ENCODE measurements at places on chromosomes 5 and 9.

DNA sequence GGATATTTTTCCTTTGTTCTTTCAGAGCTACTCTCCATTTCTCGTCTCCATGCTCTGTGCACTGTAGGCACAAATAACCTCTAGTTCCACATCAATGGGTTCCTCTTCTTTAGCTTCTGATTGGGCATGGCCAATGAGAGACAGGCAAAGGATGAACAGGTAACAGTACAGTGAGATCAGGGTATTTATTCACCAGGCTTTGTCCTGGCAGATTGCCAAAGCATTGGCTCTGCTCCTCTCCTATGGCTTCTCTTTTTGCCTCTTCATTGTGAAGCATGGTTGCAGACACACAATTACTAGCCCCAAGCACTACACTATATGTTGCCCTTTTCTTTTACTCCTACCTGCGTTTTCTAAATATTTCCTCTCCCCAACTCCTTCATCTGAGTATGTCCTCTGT lies 215.1 kb upstream of the ARRDC3 start:
- DNase-seq = no peak

DNA sequence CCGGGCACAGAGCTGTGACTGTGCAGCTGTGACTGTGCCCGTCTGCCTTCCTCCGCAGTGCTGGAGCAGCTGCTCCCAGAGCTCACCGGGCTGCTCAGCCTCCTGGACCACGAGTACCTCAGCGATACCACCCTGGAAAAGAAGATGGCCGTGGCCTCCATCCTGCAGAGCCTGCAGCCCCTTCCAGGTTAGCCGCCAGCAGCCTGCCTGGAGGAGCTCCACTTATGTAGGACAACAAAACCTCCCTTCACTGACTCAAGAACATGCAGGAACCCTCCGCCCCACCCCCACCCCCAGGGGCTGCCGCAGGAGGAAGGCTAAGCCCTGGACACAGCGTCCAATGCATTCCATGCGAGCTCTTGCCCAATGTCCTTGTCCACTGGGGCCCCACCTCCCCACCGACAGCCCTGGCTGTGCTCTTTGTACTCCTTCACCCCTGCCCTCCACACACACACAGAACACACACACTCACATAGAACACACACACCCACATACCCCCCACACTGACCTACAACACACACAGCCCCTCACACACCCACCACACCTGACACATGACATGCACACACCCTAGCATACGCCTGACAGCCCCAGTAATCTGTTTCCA lies 27.9 kb downstream of the AFAP1L1 start:
- DNase-seq = no peak

- no peak for DNase-seq
These were observed 25.5 kb upstream of the CEP120 start for GRCh38 chr5:123448743-123449142.

GRCh38 chr5:94715768-94716167 lies 97.3 kb downstream of the SLF1 start:
- no peak for DNase-seq

- no peak for DNase-seq
These were observed 15.5 kb downstream of the SLC44A1 start for GRCh38 chr9:105259731-105260612.

DNA sequence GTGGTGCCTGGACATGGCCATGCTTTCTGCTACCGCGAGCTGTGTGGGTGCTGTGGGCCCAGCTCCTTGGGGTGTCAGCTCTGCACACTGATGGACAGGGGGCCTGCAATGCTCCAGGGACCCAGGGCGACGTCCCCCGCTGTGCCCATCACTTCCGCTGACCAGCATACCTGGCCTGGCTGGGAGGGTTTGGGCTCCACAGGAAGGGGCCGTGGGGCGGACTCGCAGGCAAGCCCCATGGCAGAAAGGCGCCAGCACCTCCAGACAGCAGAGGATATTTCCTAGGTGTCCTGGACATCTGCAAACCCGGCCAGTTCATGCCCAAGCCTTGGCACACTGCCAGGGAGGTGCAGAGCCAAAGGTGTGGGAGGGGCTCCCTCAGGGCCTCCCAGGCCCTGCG lies 295.8 kb upstream of the IRX4 start:
- DNase-seq = no peak

DNA sequence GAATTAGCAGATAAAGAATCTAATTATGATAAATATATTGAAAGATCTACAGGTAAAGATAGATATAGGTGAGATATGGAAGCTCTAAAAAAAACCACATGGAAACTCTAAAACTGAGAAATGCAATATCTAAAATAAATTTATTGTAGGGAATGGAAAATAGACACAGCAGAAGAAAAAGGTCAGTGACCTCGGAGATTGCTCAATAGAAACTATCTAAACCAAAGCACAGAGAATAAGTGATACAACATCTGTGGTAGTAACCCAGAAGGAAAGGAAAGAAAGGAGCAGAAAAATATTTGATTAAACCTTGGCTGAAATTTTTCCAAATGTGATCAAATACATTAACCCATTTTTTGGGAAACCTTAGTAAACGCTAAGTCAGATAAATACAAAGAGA lies 43.1 kb upstream of the GLIPR2 start:
- DNase-seq = no peak

DNA sequence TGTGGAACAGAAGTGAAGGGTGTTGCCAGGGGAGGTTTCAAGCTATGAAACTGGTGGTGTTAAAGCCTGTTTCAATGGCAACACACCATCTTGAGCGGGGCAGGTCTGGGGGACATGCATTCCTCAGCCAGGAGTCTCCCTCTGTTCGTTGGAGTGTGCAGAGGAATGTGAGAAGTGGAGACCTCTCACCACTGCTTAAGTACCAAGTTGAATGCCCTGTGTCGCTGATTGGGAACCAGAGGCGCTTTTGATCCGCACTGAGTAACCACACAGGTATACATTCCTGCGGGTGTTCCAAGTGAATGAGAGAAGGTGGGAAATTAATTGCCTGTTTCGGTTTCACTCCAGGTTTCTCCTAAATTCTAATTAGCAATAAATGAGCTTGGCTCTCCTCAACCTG lies 99.4 kb downstream of the LIX1 start:
- DNase-seq = no peak

DNA sequence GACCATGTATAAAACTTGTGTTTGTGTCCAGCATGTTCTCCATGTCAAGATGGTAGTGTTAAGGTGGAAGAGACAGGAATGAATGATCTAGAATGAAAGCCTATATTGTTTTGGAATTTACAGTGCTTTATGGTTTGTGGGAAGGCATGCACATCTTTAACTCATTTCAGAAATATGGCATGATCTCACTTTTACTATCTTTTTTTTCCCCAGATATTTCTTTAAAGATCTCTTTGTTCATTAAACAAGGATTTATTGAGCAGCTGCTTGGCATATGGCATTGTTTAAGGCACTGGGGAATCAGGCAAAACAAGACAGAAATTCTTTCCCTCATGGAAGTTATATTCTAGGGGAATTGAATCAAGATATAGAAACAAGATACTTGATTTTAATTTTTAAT lies 51.7 kb downstream of the SLC12A2 start:
- DNase-seq = no peak

GRCh38 chr5:171857489-171857876 lies 71.9 kb downstream of the SMIM23 start:
- DNase-seq = no peak

DNA sequence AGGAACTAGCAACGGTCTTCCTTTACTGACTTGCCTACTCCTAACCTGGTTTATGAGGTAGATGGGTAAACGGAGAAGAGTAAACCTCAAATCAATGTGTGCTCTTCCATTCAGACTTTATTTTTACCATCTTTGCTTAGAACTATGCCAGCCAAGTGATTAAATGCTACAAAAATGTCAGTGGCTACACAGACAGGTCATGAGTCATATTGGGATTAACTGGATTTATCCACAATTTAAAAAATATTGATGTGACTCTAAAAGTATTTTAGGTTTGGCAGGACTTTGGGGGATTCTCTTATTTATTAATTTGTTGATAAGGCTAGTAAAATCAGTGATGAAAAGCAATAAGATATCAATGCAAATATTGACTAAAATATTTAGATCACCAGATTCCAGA lies 275.0 kb downstream of the PLK2 start:
- DNase-seq = no peak

GRCh38 chr5:28766565-28767158 lies 1728.3 kb upstream of the CDH9 start:
- no peak for DNase-seq

DNA sequence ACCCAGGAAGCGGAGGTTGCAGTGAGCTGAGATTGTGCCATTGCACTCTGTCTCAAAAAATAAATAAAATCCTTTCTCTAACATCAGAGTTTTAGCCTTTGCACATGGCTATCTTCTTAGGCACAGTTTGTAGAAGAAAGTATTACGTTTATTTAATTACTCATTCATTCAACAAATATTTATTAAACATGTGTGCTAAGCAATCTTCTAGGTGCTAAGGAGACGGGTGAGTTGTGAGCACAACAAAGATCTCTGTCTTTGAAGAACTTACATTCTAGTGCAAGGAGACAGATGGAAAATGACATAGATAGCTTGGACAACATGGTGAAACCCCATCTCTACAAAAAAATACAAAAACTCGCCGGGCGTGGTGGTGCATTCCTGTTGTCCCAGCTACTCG lies 122.3 kb upstream of the MYO10 start:
- DNase-seq = no peak

DNA sequence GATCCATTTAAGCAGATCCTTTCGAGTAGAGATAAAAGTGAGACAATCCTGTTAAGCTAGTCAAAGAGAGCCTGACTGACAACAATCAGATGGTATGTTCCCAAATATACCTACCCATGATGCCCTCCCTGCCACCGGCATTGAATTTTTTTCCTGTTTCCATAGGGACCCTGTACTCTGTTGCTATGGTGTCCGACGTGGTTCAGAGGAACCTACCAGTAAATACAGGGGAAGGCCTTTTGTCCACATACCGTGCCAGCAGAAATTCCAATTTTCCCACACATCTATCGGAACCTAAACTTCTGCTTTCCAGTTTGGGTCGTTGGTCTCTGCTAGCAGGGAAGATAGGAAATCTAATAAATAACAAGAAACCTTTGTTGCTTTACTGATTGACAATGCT lies 64.7 kb downstream of the MEGF10 start:
- DNase-seq = no peak

DNA sequence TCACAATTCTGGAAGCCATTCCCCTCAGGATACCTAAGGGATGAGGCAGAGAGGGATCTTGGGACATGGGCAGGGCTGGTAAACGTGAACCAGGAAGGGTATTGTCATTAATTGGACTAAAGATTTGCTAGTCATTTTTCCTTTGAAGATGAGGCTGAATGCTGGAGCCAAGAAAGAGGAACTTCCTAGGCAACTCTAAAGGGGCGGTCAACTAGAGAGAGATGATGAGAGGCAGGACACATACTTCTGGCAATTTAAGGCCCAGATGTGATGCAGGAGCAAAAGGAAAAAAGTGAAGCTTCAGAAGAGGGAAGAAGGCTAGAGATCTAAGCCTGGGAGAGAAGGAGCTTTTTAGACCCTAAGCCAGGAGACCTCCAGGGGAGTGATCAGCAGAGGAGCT lies 5.6 kb downstream of the GBA2 start:
- no peak for DNase-seq

DNA sequence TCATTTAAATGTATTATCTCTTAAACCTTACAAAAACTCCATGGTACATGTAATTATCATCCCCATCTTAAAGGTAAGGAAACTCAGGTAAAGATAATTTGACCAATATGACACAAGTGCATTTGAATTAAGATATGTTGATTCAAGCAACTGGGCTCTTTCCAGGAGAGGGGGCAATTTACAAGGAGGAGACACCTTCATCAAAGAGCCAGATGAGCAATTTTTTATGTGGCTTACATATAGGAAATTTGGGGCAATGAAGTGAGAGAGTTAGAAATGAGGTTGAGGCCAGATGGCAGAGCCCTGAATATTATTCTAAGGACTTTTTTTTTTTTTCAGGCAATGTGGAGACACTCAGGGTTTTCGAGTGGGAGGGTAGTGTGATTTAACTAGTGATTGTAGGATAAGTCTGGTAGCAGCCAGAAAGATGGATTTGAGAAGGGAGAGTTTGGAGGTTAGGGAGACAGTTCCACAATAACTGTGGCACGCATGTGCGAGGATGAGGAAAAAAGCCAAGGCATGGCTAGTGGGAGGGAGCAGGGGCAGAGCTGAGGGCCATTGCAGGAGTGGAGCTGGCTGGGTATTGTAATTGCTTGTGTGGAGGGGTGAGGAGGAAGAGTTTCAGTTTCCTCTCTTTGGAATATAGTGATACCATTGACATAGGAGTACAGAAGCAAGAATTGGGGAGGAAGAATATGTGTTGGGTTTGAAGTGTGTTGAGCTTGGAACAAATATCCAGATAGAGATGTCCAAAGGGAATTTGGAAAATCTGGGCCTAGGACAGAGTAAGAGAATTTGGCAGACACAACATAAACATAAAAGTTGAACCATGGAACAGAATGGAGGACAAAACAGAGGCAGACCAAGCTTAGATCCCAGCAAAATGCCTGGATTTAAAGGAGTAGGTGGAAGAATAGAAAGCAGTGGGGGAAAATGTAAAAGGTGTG lies 72.0 kb downstream of the ACTBL2 start:
- DNase-seq = no peak

DNA sequence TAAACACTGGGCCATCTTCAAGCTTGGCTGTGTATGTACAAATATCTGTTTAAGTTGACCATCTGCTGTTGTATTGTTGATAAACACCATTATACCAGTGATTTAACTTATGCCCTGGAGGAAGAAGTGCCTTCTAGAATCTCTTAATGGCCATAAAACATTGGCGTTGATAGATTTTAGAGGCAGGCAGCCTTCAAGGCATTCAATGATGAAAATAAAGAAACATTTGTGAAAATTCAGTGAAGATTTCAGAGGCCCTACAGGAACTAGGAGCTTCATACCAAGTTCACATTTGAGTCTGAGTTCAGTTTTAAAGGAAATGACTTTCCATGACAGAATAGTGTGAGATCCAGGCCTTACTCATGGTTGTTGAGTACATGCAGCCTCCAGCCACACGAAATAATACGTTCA lies 52.2 kb downstream of the MAP1B start:
- no peak for DNase-seq

DNA sequence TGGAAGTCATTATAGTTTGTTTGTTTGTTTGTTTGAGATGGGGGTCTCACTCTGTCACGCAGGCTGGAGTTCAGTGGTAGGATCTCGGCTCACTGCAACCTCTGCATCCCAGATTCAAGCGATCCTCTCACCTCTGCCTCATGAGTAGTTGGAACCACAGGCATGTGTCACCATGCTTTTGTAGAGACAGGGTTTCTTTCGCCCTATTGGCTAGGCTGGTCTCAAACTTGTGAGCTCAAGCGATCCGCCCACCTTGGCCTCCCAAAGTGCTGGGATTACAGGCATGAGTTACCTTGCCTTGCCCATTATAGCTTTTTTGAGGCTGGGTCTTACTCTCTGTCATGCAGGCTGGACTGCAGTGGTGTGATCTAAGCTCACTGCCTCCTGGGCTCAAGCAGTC lies 28.8 kb downstream of the NSD1 start:
- DNase-seq = no peak

GRCh38 chr9:128020692-128021091 lies 39.9 kb upstream of the EEIG1 start:
- DNase-seq = no peak

- DNase-seq = no peak
These were observed 530 bp downstream of the RAPGEF1 start for GRCh38 chr9:131739133-131739958.

All from amygdala (tissue), 56 donors.